ENCODE measurements at places on chromosomes 1 and 21. TPM values are rescaled to one million over a fixed set of nuclear protein-coding genes. Genes with fewer than 3 reads are reported as not detected.

Gene TRPM2
- polyA plus RNA-seq, result 1.5 TPM

Gene L1TD1
- 0.48 TPM for polyA plus RNA-seq

Gene NBPF19
- polyA plus RNA-seq, result 3.7 TPM

Gene HSD3B2
- 845 TPM for polyA plus RNA-seq

Gene FCER1A
- polyA plus RNA-seq, result 1.0 TPM

Gene CADM3
- 5.9 TPM for polyA plus RNA-seq

Gene CNIH3
- polyA plus RNA-seq, result 1.5 TPM

Gene APCS
- 0.92 TPM for polyA plus RNA-seq

Gene SARS1
- 211 TPM for polyA plus RNA-seq

Gene PTPN7
- polyA plus RNA-seq, result 15.0 TPM

Gene FCGR1A
- 64.2 TPM for polyA plus RNA-seq

Gene GBP6
- 0.24 TPM for polyA plus RNA-seq

Gene EPHA2
- polyA plus RNA-seq, result 2.7 TPM

Gene SPATA45
- polyA plus RNA-seq, result not detected

Gene ZNF648
- not detected for polyA plus RNA-seq

Gene TNFRSF4
- not detected for polyA plus RNA-seq

Gene KCNJ10
- 0.13 TPM for polyA plus RNA-seq

Gene GSTM2
- 360 TPM for polyA plus RNA-seq

Gene SGIP1
- polyA plus RNA-seq, result 6.3 TPM

Gene OLFML2B
- 5.5 TPM for polyA plus RNA-seq

Gene S100A7A
- not detected for polyA plus RNA-seq

Gene TCHH
- polyA plus RNA-seq, result 0.17 TPM

Gene NDUFS5
- polyA plus RNA-seq, result 659 TPM

Gene TAS1R1
- polyA plus RNA-seq, result 0.27 TPM

Gene RPS8
- 2,737 TPM for polyA plus RNA-seq

Gene CDA
- 11.8 TPM for polyA plus RNA-seq

Gene CLEC20A
- not detected for polyA plus RNA-seq

Gene GJA5
- polyA plus RNA-seq, result 1.5 TPM

Gene LCE2C
- not detected for polyA plus RNA-seq

Gene UMODL1
- polyA plus RNA-seq, result 0.79 TPM

Gene RAVER2
- polyA plus RNA-seq, result 12.4 TPM

Gene SPRR2G
- not detected for polyA plus RNA-seq

Gene STYXL2
- polyA plus RNA-seq, result 0.20 TPM

Gene TCP10L
- polyA plus RNA-seq, result 2.3 TPM
